ENCODE measurements at places on chromosomes 12 and 14. TPM values are rescaled to one million over a fixed set of nuclear protein-coding genes. Genes with fewer than 3 reads are reported as not detected.
A peak's percentile ranks its signal among the peaks of the same experiment; 100 is the strongest.

DNA sequence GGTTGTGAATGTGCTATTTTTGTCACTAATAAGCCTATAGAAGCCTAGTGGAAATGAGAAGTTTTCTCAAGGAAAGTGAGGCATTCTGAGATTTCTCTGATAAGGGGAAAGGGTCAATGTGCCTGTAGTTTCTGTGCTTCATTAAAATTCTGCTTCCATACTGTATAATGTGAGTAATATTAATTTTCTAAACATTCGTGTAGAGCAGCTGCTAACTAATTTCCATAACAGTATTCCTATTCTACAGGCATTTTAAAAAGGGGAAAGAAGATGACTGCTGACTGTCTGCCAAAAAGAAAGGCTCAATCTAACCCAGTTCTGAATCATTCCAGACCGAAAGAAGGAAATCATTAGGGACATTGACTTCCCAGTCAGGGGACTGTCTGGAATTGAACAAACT, 293.3 kb upstream of the TMPO start:
- DNase-seq: no peak

Gene MAP3K9
- 0.05 TPM for polyA plus RNA-seq

- DNase-seq: no peak
Measured at GRCh38 chr14:89542786-89543424, 125.9 kb upstream of the FOXN3 start.

GRCh38 chr12:78315028-78315427, 484.3 kb downstream of the NAV3 start:
- DNase-seq: no peak

DNA sequence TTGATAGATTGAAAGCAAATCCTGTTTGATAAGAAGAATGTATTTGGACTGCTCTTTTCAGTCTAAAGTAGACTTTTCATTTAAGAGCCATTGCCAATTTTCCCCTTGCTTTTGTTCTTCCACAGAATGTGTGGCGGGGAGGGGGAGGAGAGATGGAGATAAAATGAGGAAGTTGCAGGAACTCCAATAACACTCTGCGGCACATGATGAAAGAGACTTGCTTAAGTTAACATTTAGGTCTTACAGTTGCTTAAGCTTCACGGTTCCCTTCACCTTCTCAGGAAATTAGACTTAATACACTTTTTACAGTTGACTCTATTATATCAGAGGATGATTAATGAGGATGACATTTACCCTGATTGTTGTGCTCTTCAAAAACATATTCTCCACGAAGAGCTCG, 537.3 kb downstream of the TMTC2 start:
- DNase-seq: no peak

DNA sequence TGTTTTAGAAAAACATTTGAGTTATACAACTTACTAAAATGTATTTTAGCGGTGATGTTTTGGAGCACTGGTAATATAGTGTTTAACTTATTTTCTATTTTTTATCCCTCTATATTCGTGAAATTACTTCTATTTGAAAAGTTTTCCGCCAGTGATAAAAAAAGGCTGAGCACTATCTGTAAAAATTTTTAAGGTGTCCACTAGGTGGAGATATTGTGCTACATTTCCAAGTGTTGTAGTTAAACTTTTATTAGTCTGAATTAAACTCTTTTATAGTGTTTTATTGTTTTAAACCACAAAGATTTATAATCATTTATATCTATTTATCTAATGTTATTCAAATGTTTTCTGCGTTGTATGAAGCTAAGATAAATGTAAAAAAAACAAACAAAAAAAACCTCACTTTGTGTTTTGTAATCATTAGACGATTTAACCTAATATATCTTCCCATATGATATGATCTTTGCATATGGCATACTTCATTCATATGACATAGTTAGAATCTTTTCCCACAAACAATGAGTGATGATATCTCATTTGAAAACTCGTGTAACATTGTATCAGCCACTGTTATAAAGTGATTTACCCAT, 11.8 kb downstream of the ALG10B start:
- peak; percentile 48 for DNase-seq

DNA sequence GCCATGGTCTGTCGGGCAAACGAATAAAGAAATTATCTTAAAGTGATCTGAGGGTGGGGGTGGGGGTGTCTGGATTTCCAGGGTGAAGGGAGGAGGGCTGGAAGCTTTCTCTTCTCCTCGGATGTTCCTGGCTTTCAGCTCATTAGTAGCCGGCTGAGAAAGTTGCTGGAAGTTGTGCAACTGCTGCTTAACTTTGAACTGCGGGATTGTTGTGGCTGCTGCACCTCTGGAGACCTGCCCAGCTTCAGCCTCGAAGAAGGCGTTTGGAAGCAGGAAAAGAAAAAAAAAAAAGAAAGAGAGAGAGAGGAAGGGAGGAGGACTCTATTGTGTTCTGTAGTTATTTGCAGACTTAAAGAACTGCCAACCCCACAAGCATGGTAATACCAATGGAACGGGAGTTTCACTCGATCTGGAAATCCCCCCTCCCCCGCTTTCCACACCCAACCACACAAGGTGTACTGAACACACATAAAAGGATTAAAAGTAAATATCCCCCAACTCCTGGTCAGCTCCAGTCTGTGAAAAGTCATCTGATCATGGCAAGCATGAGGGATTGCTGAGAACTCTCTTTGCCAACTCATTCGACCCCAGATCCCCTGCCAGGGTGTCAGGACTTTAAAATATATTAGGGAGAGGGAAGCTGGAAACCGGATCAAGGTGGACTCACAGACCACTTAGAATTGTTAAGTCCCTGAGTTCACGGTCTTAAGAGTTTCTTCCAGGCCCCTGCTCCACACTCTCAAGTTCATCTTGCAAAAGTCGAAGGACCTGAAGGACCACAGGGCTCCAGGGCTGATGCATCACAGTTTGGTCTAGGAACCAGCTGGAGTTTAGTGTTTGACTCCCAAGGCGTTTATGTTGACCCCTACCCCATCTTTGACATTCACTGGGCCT, at the start of gene RASSF9:
TSS of gene RASSF9 (minus strand) at position 213 of the 894 bp plus-strand sequence. CDS start at position 5, 208 bp downstream.
- peak; percentile 90 for DNase-seq

GRCh38 chr14:33879684-33880286, 71.1 kb downstream of the EGLN3 start:
- no peak for DNase-seq

Gene OR6J1
- polyA plus RNA-seq: not detected

Gene SAMD15
- polyA plus RNA-seq: 0.95 TPM

GRCh38 chr14:35480119-35480769, 53.7 kb upstream of the INSM2 start:
- DNase-seq: peak; percentile 12

Gene TRHDE
- polyA plus RNA-seq: 1.4 TPM

DNA sequence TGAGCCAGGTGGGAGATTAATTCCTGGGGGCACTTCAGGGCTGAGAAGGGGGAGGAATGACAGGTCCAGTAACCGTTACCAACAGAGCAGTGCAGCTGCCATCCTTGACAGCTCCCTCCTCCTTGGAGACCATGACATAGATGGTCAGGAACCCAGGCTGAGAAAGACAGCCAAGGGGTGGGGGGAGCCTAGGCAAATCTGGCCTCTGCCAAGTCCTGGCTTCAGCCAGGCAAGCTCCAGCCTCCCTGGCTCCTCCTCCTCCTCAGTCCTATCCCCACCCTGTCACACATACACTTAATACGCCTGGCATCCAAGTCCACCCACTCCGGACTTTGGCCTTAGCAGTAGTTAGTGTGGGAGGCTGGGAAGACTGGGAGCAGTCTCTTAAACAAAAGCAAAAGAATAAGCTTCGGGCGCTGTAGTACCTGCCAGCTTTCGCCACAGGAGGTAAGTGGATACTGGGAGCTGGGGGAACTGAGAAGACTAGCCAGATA, at the start of gene RDH5:
TSS of gene RDH5 (plus strand) at position 323 of the 494 bp plus-strand sequence. CDS start 792 bp downstream, outside the sequence.
- peak; percentile 94 for DNase-seq

GRCh38 chr14:95964901-95965300, 74.3 kb upstream of the C14orf132 start:
- no peak for DNase-seq

GRCh38 chr14:29637411-29637810, 290.2 kb downstream of the PRKD1 start:
- peak; percentile 42 for DNase-seq

DNA sequence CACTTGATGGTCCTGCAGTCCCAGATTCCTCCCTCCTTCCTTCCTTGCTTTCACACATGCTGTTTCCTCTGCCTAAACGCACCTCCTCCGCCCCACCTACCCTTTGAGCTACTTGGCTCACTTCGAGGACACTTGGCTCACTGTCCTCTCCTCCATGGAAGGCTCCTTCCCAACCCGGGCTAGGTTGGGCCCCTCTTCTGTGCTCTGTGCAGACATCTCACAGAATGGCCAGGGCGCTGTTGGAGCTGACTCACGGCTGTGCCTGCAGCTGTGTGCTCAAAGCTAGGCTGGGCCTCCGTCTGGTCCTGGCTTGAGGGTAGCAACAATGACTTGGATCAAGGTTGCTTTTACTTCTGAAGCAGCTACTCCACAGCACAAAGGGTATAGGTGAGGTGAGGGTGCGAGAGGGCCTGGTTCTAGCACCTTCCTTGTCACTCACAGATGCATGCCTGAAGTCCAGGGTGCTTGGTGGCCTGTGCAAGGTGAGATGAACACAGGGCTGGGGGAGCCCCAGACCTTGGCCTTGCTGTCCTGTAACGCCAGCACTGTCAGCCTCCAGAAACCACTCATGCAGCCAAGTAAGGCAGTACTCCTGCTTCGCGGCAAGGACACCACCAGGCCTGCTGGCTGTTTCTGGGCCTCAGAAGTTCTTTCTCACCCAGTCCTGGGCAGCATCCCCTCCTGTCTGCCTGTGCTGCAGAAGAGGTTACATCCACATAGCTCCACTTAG, 61.8 kb downstream of the GALNT16 start:
- DNase-seq: peak; percentile 30

DNA sequence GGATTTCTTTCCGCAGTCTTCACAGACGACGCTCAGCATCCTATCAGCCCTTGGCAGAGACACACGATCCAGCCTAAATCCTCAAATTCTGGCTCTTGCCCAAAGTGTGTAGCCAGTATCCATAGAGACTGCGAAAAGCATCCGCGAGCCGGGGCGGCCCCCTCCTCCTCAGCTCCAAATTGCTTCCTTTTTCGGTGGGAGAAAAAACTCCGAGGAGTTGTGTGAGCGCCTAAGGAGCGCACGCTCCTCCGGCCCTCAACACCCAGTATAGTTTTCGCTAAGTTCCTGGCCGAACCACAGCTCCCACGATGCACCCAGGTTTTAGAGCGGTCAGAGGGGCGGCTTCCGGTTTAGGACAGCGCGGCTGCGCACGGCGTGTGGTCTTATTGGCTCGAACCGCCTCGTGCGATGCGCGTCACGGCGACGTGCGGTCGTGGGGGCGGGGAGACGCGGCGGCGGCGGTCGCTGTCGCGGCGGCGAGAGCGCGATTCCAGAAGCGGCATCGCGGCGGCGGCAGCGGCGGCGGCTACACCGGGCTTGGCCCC, at the start of gene ADIPOR2:
TSS of gene ADIPOR2 (plus strand) at position 493 of the 545 bp plus-strand sequence. CDS start 63,274 bp downstream, outside the sequence.
- DNase-seq: peak; percentile 100

- DNase-seq: no peak
Measured at GRCh38 chr14:88683119-88683518, 109.6 kb downstream of the EML5 start.

Gene LIN7A
- polyA plus RNA-seq: 1.6 TPM

- DNase-seq: no peak
Measured at GRCh38 chr12:118590406-118591150, 214.2 kb downstream of the SUDS3 start.

Gene HCAR3
- not detected for polyA plus RNA-seq

DNA sequence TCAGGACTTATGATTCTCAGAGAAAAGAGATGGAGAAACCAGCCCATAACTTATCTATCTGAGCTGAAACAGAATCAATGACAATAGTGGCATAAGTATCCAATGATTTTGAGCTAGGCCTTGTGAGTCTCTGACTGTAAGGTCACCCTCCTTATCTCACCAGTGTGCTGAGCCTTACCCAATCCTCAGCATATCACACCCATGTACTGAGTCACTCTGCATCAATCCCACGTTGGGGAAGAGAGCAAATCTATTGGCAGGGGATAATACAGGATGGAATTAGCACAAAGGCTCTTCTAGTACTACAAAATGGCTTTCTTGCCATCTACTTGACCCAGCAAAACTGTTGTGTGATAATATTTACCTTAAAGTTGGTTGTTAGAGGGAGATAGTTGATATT, 997.8 kb downstream of the NRXN3 start:
- no peak for DNase-seq

GRCh38 chr12:107567876-107568619, 117.6 kb upstream of the PWP1 start:
- no peak for DNase-seq

GRCh38 chr12:45216230-45216982, 511 bp downstream of the ANO6 start:
- DNase-seq: peak; percentile 73

Gene SIX6
- polyA plus RNA-seq: not detected

DNA sequence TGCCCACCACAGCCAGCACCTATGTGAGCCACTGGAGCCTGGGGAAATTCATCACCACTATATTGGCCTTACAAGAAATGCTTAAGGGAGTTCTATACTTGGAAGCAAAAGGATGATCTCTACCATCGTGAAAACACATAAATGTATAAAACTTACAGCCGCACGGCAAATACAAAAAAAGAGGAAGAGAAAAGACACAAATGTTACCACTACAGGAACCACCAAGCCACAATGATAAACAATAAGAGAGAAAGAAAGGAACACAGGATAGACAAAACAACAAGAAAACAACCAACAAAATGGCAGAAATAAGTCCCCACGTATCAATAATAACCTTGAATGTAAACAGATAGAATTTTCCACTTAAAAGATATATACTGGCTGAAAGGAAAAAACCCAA, 267.5 kb downstream of the TMEM121 start:
- DNase-seq: no peak

- DNase-seq: no peak
Measured at GRCh38 chr12:684416-684815, 21.2 kb upstream of the NINJ2 start.

Gene FLRT2
- 34.9 TPM for polyA plus RNA-seq

- DNase-seq: peak; percentile 38
Measured at GRCh38 chr12:76915361-76916169, 36.7 kb upstream of the CSRP2 start.

GRCh38 chr12:45553204-45553603, 176.3 kb upstream of the ARID2 start:
- no peak for DNase-seq
